ENCODE measurements at places on chromosomes 3 and 15.

DNA sequence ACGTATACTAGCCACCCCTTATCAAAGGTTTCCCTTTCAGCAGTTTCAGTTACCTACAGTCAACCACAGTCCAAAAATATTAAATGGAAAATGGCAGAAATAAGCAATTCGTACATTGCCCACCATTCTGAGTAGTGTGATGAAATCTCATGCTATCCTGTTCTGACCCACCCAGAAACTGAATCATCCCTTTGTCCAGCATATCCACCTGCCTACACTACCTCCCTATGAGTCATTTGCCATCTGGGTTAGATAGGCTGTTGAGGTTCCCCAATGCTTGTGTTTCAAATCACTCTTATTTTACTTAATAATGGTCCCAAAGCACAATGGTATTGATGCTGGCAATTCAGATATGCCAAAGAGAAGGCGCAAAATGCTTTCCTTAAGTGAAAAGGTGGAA lies 15.3 kb upstream of the PHC3 start:
- DNase-seq: no peak

GRCh38 chr15:58731756-58732535 lies 17.6 kb downstream of the ADAM10 start:
- DNase-seq: no peak

GRCh38 chr15:92034227-92034626 lies 180.7 kb downstream of the SLCO3A1 start:
- no peak for DNase-seq

DNA sequence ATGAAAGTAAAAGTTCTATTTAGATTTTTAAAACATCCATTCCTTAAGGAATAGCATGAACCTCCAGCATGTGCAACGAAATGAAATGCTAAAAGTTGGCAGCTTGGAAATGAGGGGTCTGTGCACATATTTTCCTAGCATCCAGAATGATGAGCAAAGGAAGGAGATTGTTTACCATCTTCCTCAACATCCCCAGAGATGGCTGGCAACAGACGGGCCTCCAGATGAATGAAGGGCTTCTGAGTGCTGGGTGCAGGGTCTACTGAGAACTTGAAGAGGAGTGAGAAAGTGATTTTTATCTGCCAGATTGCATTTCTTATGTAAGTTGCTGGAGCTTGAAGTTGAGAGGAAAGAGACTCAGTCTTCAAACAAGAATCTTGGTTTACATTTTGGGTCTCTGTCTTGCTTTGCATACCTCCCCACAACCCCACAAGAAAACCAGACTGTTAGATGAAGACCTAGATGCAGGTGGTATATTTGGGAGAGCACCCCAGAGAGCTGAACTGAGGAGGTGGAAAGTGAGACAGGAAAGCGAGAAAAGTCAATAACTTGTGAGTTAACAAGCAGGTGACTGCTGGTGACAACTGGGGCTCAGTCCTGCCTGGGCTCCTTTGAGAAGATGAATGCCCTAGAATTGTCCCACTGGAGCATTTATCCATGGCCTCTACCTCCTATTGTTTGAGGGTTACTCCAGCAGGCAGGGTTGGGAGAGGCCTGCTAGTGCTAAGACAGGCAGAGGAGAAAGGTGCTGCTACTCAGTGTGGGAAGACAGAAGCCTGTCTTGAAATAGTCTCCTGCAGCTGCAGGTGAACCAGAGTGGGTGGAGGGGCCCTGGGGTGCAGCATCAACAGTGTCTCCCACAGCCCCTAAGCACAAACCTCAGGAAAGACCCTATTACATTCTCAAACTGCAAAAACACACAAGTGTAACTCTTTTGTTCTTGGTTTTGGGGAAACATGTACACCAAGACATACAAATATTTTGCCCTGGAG lies 10.5 kb upstream of the CCK start:
- DNase-seq: no peak

GRCh38 chr3:151330899-151331298 lies 1.6 kb upstream of the P2RY13 start:
- DNase-seq: no peak

GRCh38 chr15:100588638-100589242 lies 13.2 kb downstream of the LINS1 start:
- no peak for DNase-seq

- DNase-seq: no peak
Observed at GRCh38 chr3:98697225-98697624, 65.9 kb upstream of the ST3GAL6 start.

GRCh38 chr3:56855856-56856512 lies 54.2 kb upstream of the ARHGEF3 start:
- DNase-seq: no peak

DNA sequence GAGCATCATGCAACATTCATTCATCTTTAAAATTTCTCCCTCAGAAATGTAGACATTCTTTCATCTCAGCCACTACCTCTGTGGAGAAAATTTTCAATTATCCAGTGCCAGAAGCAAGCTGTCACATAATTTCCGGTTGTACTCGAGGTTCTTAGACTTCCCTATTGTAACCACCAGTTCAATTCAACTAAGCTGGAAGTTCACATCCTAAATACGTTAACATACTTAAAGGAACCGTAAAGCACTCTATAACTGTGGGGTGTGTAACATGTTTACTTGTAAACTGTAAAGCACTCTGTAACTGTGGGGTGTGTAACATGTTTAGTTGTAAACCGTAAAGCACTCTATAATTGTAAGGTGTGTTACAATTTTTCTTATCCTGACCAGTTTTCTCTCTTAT lies 150.3 kb downstream of the PLCL2 start:
- DNase-seq: no peak

- DNase-seq: no peak
Observed at GRCh38 chr3:150699068-150699639, 4.6 kb downstream of the ERICH6 start.

DNA sequence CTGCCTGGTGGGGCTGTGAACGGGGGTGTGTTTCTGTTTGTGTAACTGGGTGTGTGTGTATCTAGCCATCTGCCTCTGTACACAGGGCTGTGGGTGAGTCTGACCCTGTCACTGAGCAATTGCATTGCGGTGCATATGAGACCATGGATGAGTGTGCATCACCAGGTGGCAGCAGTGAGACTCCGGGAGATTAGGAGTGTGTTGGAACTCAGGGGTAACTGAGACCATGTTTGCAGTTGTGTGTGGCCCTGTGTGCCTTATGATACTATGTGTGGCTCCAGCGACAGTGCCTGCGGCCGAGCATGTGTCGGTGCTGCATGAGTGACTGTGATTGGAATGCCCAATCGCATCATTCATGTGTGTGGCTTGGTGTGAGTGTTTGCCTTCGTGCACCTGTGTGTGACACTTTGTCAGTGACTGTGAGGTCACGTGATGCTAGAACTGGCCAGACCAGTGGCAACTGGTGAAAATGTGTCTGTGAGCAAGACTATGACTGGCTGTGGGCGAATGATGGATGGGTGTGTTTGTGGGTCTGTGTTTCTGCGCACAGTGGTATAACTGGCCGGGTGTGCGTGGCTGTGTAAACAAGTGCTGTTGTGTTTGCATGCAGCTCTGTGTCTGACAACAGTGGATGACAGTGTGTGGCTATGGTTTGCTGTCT lies 14.0 kb downstream of the VILL start:
- DNase-seq: peak; percentile 27

DNA sequence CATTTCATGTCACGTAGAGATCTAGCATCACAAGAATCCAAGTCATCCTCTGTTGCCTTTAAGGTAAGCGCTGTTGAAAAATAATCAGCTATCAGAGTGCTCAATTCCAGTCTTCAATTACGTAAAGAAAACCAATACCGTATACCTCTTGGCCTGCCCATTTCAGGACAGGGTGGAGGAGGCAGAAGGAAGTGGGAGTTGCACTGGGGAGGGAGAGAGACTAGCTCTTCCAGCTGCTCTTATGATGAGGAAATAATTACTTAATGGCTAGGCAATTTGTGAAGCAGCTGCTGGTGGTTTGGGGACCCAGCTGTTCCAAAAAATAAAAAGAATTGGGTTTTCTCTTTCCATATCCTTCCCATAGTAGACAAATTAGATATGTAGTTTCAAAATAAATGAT lies 365.8 kb upstream of the MCTP2 start:
- no peak for DNase-seq
